Prostate gland (tissue), 2 donors: ENCODE measurements at places on chromosomes 3 and 15.
A peak's percentile ranks its signal among the peaks of the same experiment; 100 is the strongest.

DNA sequence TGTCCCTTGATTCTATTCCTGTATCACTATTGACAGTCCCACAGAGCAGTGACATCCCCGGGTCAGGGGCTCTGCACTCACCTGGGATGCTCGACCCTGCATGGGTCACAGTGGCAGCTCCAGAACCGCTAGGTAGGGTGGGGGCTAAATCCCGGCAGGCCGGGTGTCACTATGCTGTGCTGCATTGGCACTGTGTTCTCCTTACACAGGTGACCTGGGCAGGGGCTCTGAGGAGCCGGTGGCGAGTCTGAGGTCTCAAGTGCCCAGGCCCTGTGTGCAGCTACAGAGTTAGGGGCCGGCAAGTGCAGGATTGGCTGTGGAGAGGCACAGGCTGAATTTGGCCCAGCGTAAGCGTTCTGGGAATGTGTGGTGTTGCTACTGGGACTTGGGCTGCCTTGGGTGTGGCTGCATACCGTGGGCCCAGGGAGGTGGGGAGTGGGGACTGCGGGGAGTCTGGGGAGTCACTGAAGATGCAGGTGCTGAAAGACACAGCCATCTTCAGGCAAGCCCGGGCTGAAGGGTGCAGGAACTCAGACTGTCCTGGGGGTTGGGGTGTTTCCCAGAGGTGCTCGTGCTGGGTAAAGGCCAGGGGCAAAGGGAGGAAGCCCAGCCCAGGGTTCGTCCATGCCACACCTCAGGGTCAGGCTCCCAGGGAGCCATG is 102.6 kb upstream of the PRR20G start:
- DNase-seq: no peak

- DNase-seq: no peak
These were observed 81.7 kb upstream of the MYZAP start for GRCh38 chr15:57509965-57510364.

- DNase-seq: no peak
These were observed 41.9 kb downstream of the TIPARP start for GRCh38 chr3:156716105-156716862.

- DNase-seq: no peak
These were observed 58.1 kb downstream of the CD200 start for GRCh38 chr3:112390783-112391641.

GRCh38 chr3:172241405-172241804 is 202.0 kb downstream of the FNDC3B start:
- no peak for DNase-seq

GRCh38 chr3:112327371-112327951 is 5.5 kb upstream of the CD200 start:
- peak; percentile 33 for DNase-seq

DNA sequence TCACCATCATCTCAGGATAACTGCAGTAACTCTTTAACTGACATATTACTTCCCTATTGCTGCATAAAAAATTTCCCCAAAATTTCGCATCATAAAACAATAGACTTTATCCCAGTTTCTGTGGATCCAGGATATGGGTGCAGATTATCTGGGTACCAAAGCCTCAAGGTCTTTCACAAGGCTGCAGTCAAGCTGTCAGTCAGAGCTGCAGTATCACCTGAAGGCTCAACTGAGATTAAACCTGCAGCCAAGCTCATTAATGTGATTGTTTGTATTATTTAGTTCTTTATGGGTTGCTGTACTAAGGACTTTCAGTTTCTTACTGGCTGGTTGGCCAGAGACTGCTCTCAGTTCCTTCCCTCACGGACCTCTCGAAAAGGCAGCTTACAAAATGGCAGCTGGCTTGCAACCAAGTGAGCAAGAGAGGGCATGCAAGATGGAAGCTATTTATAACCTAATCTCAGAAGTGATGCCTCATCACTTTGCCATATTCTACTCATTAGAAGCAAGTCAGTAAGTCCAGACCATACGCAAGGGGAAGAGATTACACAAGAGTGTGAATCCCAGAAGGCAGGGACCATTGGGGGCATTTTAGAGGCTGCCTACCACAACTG is 54.9 kb downstream of the DCUN1D1 start:
- DNase-seq: no peak

DNA sequence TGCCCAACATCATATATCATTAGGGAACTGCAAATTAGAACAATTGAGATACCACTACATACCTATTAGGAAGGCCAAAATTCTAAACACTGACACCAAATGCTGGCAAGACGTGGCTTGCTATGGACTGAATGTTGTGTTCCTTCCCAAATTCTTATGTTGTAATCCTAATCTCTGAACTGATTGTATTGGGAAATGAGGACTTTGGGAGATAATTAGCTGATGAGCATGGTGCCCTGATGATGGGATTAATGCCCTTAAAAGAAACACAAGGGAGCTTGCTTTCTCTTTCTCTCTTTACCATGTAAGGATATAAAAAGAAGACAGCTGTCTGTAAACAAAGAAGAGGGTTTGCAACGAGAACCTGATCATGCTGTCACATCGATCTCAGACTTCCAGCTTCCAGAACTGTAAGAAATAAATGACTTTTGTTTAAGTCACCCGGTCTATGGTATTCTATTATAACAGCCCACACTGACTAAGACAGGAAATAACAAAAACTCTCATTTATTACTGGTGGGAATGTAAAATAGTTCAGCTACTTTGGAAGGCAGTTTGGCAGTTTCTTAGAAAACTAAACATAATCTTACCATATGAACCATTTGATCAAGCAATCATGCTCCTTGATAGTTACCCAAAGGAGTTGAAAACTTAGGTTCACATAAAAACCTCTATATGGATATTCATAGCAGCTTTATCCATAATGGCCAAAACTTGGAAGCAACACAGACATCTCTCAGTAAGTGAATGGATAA is 458.3 kb upstream of the CBLB start:
- no peak for DNase-seq

DNA sequence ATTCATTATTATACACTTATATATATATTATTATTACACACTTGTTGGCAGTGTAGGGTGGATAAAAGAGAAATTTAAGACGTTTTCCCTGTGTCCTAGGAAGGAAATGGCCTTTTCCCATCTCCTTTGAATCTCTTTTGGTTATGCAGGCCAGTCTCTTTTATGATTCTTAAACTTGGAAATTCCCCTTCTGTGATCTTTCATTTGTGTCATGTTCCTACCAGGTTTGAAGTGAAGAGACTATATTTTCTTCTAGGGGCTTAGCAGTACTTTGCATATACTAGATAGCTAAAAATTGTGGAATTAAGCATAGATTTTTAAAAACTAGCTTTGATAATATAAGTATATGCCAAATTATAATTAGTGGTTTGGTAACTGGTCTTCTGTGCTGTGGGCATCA is 58.5 kb downstream of the BBX start:
- DNase-seq: no peak

DNA sequence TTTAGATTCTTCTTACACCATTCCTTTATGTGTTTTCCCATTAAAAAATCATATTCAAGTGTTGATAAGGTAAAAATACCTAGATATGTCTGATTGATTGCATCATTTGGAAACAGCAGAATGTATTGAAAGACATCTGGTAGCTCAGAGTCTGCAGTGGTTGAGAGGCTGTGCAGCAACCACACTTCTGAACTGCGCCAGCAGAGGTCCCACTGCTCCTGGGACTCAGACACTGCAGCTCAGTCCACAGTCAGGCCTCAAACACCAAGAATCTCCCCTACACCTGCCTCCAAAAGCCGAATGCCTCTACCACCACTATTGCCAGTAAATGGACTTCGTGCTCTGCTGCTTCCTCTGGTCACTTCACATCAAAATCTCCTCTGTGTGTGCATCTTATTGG is 176.9 kb upstream of the LMCD1 start:
- DNase-seq: no peak

- no peak for DNase-seq
These were observed 856.4 kb upstream of the ALCAM start for GRCh38 chr3:104510131-104510849.

DNA sequence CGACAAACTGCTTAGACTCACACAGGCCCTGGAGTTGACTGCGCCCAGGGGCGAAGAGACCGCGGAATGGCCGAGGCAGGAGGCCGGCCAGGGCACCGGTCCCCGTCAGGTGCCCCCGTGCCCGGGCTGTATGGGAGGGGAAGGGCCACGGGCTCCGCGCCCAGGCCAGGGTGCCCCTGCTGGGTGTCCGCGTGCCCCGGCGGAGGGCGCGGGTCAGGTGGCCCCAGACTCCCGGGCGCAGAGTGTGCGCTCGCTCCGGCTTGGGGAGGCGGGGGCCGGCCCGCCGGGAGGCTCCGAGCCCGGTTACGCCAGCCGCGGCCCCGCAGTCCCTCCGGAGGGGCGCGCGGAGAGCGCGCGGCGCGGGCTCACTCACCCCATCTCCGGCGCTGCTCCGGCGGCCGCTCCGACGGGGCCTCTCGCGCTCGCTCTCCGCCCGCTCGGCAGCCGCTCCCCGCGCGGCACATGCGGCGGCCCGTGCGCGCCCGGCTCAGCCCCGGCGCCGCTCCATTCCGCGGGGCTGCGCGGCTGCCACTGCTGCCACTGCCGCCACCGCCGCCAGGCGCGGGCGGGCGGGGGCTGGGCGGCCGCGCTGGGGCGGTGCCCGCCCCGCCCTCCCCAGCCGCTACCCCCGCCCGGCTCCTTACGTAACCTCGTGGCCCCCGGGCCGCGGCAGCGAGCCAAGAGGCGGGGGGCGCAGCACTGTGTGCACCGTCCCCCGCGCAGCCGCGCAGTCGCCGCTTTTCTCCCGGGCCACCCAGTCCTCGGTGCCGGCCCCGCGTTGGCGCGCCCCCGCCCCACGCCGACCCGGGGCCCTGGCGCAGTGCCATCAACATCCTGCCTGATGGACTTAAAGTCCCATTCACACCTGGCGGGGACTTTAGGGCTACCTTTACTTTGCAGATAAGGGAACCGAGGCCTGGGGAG is at the start of gene HOMER2:
HOMER2 (minus strand) TSS at position 563 of the 924 bp plus-strand sequence; CDS start at position 378, 185 bp downstream.
- peak; percentile 29 for DNase-seq

- no peak for DNase-seq
These were observed 24.6 kb upstream of the AP4E1 start for GRCh38 chr15:50883903-50884302.

DNA sequence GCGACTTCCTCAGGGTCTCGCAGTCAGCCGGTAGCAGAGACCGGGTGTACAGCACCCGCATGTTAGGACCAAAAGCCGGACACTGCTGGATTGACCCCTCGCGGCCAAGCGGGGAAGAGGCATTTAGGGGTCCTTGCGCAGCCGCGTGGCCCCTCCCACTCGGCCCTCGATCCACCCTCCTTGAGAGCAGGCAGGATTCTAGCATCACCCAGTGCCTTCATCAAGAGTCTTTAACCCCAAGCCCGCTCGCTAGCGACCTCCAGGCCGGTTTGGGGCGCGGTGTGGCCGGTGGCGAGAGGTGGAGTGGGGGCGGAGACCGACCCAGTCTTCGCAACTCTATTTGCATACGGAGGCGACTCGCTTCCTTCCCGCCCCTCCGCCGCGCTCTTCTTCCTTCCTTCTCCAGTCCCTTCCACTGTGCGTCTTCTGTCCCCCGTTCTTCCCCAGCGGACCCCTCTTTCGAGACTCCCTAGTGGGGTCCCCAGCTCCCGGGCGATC is at the start of gene ST6GAL1:
ST6GAL1 (plus strand) TSS at position 384 of the 498 bp plus-strand sequence. CDS start 112,178 bp downstream, outside the sequence.
- DNase-seq: peak; percentile 81

DNA sequence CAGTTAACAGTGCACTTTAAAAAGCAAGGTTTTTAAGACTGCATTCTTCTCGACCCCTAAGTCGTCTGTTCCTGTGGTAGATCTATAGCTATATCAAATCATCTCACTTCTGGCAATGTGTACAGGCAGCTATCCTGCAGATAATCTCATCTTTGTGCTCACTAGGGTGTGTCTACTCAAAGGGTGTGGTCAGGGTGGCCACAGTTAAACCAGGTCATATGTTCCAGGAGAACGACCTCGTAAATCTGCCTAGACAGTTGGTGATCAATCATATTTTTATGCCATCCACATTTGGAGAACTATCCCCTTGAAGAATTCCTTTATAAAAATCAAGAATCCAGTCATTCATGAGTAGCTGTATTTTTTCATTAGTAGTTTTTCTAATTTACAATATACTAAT is 3.0 kb downstream of the VEPH1 start:
- DNase-seq: no peak

DNA sequence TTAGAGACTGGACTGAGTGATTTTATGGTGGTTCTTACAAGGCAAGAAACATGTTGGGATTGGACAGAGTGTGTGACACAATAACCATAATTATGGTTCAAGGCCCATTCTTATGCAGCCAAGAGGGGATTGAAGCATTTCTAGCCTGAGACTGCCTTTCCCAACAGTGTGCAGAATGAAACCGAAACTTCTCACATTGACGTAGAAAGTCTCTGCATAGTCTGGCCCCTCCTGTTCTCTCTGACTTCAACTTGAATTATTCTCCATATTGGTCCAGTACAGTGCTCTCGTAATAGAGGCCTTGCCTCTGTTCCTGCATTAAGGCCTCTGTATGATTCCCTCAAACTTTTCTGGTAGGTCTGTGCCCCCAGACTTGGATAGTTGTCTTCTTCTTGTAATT is 138.3 kb downstream of the DIPK2A start:
- no peak for DNase-seq

DNA sequence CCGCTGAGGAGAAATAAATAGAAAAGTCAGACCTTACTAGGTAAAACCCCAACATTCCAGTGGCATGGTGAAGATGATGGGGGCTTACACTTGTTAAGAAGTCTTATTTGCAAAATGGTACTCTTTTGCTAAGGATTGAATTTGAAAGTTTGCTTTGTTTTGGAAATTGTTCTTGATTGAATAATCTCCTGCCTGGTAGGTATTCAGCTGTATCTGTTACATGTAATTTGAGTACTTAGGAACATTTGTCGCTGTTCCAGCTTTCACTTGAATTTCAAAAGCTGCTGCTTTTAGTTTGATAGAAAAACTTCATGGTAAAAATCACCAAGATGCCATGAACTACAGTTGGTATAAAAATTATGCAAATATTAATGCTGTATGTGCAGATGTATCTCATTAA is 44.6 kb downstream of the TFG start:
- DNase-seq: no peak

DNA sequence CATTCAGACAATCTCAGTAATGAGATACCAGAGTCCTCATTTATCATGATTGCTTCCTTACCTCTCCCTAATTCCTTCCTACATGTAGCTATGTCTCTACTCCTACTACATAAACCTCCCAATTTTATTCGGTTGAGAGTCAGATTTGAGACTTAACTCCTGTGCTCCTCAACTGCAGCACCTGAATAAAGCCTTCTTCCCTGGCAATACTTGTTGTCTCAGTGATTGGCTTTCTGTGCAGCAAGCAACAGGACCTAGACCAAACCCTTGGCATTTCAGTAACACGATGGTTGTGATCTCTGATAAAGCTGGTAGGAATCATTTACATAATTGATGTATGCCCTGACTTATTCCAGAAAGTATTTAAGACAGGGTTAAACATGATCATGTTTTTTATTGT is 106.7 kb upstream of the NANOGP8 start:
- DNase-seq: no peak

DNA sequence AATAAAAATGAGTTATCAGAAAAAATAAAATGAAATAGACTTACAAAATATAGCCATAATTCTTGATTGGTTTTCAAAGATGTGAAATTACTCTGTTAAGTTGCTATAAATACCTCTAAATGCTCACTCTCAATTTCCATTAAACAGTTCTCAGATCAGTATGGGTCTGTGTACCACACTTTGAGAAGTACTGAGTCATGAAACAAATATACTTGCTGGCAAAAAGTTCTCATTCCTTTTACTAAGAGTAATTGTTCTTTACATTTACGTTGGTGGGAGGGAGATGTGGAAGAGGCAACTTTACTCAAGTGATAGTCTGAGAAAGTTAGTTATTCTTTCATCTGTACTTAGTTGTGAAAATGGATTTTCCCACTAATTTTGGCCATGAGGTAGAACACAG is 96.3 kb downstream of the ZNF385D start:
- no peak for DNase-seq

- no peak for DNase-seq
These were observed 188.0 kb upstream of the MRPL3 start for GRCh38 chr3:131690800-131691199.
